ENCODE measurements at places on chromosomes 12 and 14. TPM values are rescaled to one million over a fixed set of nuclear protein-coding genes. Genes with fewer than 3 reads are reported as not detected.

DNA sequence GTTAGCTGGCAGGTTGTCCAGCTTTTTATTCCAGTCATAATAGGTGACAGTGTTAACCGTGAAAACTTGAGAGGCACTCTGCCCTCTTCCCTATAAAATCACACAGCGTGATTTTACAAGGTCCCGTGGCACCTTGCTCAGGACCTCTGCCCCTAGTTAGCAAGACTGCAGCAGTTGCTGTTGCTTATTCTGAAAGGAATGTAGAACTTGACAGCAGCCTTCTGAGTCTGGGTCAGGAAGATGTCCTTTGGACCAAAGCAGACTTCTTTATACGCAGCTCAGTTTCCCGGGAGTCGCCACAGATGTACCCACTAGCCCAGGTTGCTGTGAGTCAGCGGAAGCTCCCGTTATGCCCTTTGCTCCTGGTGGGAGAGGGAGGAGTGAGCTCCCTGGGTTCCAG is 13.2 kb downstream of the PRKAB1 start:
- no peaks in the 10 kb centered on the region for H3K27me3 ChIP-seq
- no peak for DNase-seq
- H3K4me1 ChIP-seq = peaks cover 10% of the 10 kb centered on the region
- peaks cover 28% of the 10 kb centered on the region for H3K36me3 ChIP-seq

DNA sequence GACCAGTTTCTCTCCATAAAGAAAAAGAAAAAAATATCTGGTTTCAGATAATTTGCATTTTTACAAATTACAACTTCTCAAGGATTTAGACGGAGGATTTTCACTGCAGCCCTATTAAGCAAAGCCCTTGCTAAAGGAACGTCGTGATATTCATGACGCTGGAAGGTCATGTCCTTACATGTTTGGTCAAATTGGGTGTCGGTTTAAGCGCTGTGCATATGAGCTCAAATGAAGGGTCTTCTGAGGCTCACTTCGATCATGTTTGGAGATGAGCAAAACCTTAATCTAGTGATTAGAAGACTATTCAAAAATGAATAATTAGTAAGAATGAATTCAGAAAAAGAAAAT is 67.3 kb upstream of the USP15 start:
- H3K36me3 ChIP-seq = no peaks in the 10 kb centered on the region
- H3K4me3 ChIP-seq = peak overlapping the region; percentile 65
- H3K27me3 ChIP-seq = peaks cover 86% of the 10 kb centered on the region
- H3K27ac ChIP-seq = no peak overlapping the region

DNA sequence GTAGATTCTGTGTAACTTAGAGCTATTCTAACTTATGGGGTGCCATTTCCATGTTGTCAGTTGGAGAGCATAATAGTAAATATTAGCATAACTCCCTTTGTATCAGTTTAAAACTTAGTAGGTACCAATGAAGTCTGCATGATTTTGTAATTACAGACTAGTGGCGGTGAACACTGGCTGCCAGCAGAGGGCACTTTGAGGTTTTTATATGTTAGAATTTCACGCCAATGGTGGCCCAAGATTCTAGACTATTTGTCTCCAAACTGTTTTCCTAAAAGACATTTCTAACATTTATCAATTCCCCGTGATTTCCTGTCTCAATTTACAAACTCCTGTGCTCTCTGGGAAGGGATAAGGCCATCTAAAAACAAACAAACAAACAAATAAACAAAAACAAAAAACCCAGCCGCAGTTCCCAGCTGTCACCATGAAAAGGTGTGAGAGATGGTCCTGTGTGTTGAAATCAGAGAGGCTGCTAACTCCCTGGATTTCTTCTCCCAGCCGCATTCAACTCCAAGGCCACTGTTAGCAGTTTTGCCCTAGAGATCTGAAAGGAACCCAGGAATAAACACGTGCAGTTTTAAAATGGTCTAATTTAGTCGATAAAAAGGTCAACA is 57.6 kb downstream of the BRMS1L start:
- H3K27me3 ChIP-seq = peaks cover 17% of the 10 kb centered on the region
- DNase-seq = no peak
- no peaks in the 10 kb centered on the region for H3K4me1 ChIP-seq
- H3K36me3 ChIP-seq = no peaks in the 10 kb centered on the region

DNA sequence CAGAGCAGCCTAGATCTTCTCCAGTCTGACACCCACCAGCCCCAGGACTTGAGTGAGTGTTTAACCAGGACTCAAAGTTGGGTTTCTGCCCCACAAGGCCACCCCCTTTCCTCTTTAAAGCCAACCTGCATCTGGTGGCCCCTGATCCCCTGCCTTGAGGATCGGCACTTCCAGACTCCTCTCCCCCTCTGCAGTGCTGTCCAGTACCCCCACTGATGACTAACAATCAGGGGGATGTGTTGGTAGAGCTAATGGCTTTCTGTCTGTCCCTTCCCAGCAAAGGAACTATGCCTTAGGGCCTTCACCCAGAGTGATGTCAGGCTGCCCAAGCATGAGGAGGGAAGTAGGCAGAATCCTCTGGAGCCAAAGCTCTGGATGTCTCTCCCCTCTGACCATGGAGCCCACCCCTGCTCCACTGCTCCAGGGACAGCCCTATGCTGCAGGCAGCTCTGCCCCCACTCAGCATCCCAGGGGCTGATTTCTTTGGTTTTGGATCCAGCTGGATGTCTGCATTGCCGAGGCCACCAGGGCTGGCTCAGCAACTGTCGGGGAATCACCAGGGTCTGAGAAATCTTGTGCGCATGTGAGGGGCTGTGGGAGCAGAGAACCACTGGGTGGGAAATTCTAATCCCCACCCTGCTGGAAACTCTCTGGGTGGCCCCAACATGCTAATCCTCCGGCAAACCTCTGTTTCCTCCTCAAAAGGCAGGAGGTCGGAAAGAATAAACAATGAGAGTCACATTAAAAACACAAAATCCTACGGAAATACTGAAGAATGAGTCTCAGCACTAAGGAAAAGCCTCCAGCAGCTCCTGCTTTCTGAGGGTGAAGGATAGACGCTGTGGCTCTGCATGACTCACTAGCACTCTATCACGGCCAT is 42.9 kb downstream of the DAD1 start:
- H3K4me3 ChIP-seq = no peak overlapping the region
- DNase-seq = no peak
- H3K27ac ChIP-seq = no peak overlapping the region
- H3K36me3 ChIP-seq = no peaks in the 10 kb centered on the region

DNA sequence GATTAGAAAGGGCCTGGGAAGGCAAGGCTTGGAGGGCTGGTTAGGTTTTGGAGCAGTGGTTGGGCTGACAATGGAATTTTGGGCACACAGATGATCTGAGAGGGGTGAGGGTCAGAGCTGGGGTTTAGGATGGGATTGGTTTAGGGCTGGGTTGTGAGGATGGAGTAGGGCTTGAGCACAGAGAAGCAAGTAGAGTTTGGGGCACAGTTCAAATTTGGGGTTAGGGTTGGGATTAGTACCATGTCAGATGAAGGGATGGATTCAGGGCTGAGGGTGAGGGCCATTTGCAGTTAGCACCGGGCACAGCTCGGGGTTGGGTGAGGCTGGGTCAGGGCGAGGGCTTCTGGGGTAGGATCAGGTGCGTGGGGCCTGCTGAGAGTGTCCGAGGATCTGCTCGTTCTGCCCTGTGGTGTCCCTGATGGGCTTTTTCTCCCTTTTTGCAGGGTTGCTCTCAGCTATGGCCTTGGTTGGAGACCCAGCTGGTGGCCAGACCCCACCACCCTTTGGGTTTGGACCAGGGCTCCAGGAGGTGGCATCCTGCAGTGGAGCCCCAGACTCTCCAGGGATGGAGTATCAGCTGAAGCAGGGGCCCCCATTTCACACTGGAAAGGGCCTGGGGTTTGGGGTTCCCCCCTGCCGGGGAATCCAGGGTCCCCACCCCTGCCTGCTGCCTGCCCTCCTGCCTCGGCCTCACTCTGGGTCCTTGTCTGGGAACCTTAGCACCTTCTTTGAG is 45.6 kb downstream of the KRT80 start:
- H3K4me3 ChIP-seq = no peak overlapping the region
- H3K27me3 ChIP-seq = no peaks in the 10 kb centered on the region
- no peak for DNase-seq
- no peaks in the 10 kb centered on the region for H3K36me3 ChIP-seq

DNA sequence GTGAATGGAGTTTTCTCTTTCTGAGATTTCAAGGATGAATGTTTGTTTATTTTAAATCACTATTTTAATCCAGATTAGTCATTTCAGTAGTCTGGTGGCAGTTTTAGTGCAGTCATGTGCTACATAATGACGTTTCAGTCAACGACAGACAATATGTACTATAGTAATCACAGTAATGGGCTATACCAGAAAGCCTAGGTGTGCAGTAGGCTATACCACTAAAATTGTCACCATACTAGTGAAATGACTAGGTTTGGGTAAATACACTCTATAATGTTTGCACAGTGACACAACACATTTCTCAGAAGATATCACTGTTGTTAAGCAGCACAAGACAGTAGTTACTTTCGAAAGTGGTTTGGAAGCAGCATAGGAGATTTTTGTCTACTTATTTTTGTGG is 203.1 kb downstream of the ETNK1 start:
- no peak overlapping the region for H3K4me3 ChIP-seq
- no peak overlapping the region for H3K27ac ChIP-seq
- H3K4me1 ChIP-seq = peaks cover 11% of the 10 kb centered on the region
- H3K27me3 ChIP-seq = no peaks in the 10 kb centered on the region

GRCh38 chr12:53974084-53975063 is at the start of gene HOTAIR:
HOTAIR (minus strand) TSS chr12:53974954.
- no peak within 1 kb of the TSS for H3K27ac ChIP-seq
- DNase-seq = no peak
- peaks cover 12% of the 10 kb centered on the region for H3K4me1 ChIP-seq
- H3K4me3 ChIP-seq = peak within 1 kb of the TSS; percentile 51

Gene DDX11
- total RNA-seq = 114 TPM

GRCh38 chr14:105491366-105491973 is 424 bp downstream of the TEDC1 start:
- peak overlapping the region; percentile 70 for H3K4me3 ChIP-seq
- peak overlapping the region; percentile 83 for H3K27ac ChIP-seq
- no peaks in the 10 kb centered on the region for H3K36me3 ChIP-seq
- H3K4me1 ChIP-seq = peaks cover 17% of the 10 kb centered on the region
- peaks cover 20% of the 10 kb centered on the region for H3K27me3 ChIP-seq

GRCh38 chr12:54197431-54197909 is 8.7 kb upstream of the SMUG1 start:
- H3K4me3 ChIP-seq = peak overlapping the region; percentile 1
- H3K27me3 ChIP-seq = no peaks in the 10 kb centered on the region
- H3K4me1 ChIP-seq = peaks cover 57% of the 10 kb centered on the region
- H3K27ac ChIP-seq = peak overlapping the region; percentile 96
- no peaks in the 10 kb centered on the region for H3K36me3 ChIP-seq

Gene CYP27B1
- 4.0 TPM for total RNA-seq

Gene NOXRED1
- total RNA-seq = 1.1 TPM

Gene ADAMTS20
- total RNA-seq = 1.6 TPM

- no peak for DNase-seq
- H3K27me3 ChIP-seq = peaks cover 2% of the 10 kb centered on the region
- H3K27ac ChIP-seq = no peak overlapping the region
- H3K4me1 ChIP-seq = peaks cover 4% of the 10 kb centered on the region
- no peak overlapping the region for H3K4me3 ChIP-seq
- no peaks in the 10 kb centered on the region for H3K36me3 ChIP-seq
These were observed 364.7 kb downstream of the NOVA1 start for GRCh38 chr14:26233118-26233517.

- no peak overlapping the region for H3K27ac ChIP-seq
- no peaks in the 10 kb centered on the region for H3K4me1 ChIP-seq
- H3K36me3 ChIP-seq = no peaks in the 10 kb centered on the region
- no peaks in the 10 kb centered on the region for H3K27me3 ChIP-seq
These were observed 607.5 kb downstream of the SLC6A15 start for GRCh38 chr12:84305144-84305543.

DNA sequence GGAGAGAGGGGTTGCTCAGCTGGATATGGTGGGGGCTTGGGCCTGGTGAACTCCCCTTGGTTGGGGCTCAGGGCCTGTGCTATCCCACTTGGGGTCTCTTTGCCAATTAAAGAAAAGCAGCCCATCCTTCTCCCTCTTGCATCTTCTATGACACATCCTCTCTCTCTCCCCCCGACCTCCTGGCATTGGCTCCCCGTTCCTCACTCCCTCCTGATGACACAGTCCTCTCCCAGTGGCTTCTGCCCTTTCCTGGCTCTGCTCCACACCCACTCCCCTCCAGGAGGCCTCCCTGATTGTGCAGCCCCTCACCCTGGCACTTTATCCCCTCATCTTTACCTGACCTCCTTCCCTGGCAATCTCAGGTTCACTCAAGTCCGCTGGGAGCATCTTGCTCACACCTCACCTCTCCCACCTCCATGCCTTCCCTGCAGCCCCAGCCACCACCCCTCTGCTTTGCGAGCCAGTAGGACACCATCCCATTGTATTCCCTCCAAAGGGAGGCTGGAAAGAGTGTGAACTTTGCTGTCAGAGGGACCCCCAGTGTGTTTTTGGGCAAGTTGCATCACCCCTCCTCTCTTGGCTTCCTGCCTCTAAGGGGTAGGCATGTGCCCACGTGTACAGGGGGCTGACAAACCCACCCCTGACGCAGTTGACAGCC is 10.7 kb downstream of the KRT80 start:
- peaks cover 54% of the 10 kb centered on the region for H3K4me1 ChIP-seq
- H3K27ac ChIP-seq = peak overlapping the region; percentile 96
- no peak for DNase-seq
- no peaks in the 10 kb centered on the region for H3K36me3 ChIP-seq
- H3K27me3 ChIP-seq = no peaks in the 10 kb centered on the region
- H3K4me3 ChIP-seq = no peak overlapping the region

GRCh38 chr14:31934767-31935266 is 142.3 kb upstream of the ARHGAP5 start:
- H3K4me1 ChIP-seq = peaks cover 16% of the 10 kb centered on the region
- H3K27me3 ChIP-seq = no peaks in the 10 kb centered on the region
- DNase-seq = no peak

Gene PRH2
- total RNA-seq = not detected

GRCh38 chr12:132170637-132171292 is 26.5 kb downstream of the NOC4L start:
- H3K4me3 ChIP-seq = no peak overlapping the region
- H3K4me1 ChIP-seq = peaks cover 21% of the 10 kb centered on the region
- H3K27me3 ChIP-seq = peaks cover 37% of the 10 kb centered on the region
- H3K27ac ChIP-seq = no peak overlapping the region

DNA sequence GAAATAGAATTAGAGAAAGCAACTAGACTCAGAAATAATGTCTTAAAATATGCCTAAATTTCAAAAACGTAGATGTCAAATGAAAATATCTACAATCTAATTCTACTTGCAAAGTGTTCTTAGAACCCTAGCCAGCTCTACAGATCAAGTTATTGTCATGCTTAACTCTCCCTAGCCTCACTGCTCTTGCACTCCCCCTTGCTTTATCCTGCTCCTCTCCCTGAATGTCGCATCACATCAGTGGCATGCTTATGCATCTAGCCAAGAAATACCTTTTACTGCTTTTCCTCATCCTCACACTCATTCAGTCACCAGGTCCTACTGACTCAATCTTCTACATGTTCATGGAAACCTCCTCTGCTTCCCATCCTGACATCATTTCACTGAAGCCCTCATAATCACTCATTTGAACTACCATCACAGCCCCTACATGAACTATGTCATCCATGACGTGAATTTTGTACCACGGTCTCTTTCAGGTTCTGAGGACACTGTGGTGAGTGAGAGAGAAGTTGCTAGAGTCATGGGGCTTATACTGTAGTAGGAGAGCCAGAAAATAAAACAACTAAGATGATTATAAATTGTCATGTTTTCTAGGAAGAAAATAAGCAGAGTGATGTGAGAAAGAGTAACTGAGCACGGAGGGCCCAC is 22.6 kb upstream of the CRACR2A start:
- DNase-seq = no peak
- H3K27me3 ChIP-seq = peaks cover 16% of the 10 kb centered on the region
- H3K36me3 ChIP-seq = no peaks in the 10 kb centered on the region
- no peaks in the 10 kb centered on the region for H3K4me1 ChIP-seq
- no peak overlapping the region for H3K4me3 ChIP-seq
- H3K27ac ChIP-seq = no peak overlapping the region
